NCI-H446 (cell line): ENCODE measurements at places on chromosomes 16 and 17.

- DNase-seq, result no peak
These were observed 27.7 kb upstream of the RBFOX1 start for GRCh38 chr16:7304958-7305357.

GRCh38 chr17:70034158-70034557, 40.9 kb upstream of the KCNJ16 start:
- DNase-seq, result no peak

DNA sequence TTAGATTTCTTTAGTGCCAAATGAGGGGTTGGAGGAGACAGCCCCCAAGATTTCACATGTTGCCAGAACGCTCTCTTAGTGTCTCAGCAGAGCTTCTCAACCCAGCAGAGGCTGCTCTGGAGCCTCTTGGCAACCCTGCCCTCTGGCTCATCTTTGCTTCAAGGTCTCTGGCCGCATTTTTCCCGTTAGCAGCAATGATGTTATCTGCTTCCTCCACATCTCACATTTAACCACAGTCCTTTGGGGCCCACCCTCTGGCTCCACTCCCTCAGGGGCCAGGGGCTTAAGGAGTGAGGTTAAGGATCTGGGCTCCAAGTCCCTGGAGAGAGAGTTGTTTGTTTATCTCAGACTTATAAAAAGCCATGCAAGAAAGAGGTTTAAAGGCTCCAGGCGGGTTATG, 3.3 kb upstream of the XYLT1 start:
- DNase-seq, result no peak

DNA sequence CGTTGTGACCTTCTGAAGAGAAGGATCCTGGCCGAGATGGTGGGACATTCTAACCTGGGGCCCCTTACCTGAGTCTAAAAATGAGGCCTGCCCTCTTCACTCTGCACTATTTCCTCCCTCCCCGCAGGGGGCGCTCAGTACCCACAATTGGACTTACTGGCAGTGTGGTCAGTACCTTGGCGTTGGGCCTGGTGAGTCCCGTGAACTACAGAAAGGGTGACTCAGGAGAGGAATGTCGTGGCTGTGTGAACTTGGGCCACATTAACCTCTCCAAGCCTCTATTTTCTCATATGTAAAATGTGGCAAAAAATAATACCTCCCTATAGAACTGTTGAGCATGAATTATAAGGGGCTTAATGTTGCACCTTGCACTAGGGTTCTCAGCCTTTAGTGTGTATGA, 3.9 kb downstream of the RSAD1 start:
- DNase-seq, result peak; percentile 15

DNA sequence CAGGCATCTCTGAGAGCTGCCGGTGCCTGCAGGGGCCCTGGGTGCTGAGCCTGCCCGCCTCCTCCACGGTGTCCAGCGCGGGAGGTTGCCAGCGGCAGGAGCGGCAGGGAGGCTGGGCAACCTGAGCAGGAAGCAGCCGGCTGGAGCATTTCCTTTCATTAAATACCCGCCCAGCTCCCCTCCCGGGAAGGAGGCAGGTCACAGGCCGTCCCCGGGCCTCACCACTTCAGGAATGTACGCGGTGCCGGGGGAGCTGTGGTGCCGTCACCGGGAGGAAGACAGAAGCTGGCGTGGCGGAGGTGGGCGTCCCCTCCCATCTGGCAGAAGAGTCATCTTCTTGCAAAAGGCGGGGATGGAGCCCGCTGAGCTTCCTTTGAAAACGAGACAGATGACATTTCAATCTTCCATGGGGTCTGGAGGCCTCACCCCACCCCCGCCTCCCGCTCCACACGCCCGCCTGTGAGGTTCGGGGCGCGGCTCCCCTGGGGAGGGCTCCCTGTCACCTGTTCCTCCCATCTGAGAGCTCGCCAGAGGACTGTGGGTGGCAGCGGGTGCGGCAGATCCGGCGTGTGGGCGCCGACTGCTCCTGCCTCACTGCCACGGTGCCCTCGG, 16.0 kb downstream of the SOX8 start:
- no peak for DNase-seq

DNA sequence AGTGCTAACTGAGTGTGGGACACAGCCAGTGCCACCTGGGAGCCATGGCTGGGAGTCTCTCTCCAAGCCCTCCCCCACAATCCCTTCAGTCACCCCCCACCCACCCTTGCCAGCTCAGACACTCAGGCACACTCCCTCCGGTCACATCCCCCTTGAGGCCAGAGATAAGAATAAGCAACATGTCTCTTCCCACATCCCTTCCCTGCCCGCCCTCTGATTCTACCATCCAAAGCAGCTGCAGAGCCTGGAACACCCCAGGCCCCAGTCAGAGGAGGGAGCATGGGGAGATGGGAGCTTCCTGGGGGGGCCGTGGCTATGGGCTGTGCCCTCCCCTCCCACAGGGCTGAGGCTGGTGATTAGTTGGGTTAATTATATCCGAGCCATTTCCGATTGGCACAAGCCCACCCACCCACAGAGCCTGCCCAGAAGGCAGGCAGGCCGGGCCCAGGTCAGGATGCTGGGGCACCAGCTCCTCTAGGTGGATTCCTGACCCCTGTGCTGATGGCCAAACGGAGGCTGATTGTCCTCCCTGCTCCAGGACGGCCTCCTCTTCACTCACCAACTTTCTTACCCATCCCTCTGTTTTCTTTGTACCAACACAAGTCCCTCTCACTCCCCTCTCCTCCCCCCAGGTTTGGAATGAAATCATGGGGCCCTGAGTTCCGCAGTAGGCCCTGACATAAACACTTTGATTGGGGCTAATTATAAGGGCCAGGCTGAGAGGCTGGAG, 28.6 kb upstream of the MEIOC start:
- DNase-seq, result no peak
